NCI-H748 treated with DMSO at 0.1 percent for 48 hours (cell line): ENCODE measurements at places on chromosomes 3 and 15.

DNA sequence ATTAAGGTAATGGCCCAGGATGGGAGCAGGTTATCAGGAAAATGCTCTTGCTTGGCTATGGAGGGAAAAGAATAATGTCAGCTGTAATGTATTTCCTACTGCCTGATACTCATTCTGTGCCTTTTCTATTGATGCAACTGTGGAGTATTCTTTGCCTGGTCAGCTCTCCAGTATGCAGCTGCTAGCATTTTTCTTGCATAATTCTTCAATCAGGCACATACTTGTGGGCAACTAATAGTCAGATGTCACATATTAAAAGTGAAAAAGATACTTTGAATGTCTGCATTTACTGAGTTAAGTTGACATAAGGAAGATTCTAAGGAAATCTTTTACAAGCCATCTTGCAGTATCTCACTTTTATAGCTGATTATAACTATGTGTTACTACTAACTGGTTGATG is 29.5 kb downstream of the CD80 start:
- DNase-seq = no peak

DNA sequence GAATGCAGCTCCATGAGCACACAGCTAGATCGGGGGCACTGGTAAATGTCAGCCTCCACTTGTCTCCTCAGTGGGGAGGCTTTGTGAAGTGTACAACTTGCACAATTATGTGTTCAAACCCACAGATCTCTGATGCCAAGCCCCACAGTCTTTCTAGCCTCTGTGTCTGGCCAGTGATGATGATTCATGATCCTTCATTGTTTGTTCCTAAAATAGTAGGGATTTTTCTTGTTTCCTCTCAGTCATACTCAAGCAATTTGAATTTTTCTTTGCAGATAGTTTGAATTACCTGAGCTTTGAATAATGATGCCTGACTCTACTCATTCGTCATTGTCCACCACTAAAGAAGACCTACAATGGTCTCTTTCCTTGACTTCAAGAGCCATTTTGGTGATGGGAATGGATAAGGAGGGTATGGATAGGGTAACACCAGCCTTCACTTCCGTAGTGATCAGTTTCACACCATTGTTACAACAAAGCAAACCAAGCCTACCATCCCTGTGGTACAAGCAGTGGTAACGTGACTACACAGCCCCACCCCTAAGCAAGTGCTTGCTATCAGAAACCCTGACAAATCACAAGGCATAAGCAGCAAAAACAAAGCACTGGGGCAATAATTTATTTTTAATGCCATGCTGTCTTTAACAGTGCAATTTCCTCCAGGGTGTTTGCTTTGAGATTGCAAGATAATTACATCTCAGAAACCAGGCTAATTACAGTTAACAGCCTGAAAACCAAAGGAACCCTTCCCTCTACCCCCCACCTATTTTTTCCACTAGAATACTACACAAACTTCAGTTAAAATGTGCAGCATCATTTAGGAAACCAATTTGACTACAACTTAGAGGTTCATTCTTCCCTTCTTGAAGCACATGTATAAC is 114.1 kb upstream of the PPP2R3A start:
- DNase-seq = peak; percentile 83

GRCh38 chr3:12891985-12892839 is 50.8 kb upstream of the RPL32 start:
- peak; percentile 40 for DNase-seq

GRCh38 chr3:19457449-19457848 is 309.1 kb downstream of the KCNH8 start:
- DNase-seq = no peak

DNA sequence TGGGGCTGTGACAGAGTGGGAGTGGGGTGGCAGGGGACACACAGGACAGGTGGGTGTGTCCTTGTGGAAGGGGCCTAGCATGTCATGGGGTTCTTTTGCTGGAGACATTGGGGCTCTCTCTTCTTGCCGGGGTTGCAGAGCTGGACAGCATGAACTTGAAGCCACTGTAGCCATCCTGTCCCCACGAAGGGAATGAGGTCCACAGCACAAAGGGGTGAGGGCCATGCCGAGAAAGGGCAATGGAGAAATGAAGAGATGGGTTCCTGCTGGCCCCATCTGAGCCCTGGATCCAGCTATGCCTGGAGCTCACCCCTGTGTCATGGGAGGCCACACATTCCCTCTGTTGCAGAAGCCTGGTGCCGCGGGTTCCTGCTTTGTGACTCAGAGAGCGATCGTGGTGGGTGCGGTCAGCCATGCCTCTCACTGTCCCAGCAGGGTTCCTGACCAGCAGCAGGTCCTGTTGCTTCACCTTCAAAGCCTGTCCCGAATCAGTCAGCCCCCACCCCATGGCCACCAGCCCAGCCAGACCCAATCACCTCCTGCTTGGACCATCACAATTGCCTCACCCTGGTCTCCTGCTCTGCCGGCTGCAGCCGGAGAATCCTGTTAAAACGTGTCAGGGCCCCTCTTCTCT is 50.0 kb downstream of the DNAJB8 start:
- no peak for DNase-seq
